ENCODE measurements at places on chromosomes 12 and 14. TPM values are rescaled to one million over a fixed set of nuclear protein-coding genes. Genes with fewer than 3 reads are reported as not detected.

PIK3C2G gene
- total RNA-seq, result not detected

DNA sequence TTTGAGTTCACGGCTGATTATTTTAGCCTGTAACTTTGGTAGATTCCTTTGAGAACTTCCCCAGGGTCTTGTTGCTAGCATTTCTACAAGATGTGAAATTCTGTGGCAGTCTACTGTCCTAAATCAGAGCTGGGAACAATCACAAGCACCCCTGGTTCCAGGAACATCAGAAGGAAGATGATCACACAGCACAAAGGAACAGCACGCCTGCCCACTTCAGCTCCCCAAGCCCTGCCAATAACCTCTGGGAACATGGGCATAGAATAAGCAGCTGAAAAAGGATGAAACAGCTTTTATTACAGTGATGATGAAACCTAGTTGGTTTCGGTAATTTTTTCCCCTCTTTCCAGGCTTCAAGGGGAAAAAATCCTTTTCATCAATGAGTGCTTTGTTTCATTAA is 12.3 kb downstream of the GPR19 start:
- DNase-seq, result no peak

- no peak for DNase-seq
Observed at GRCh38 chr12:18145924-18146323, 55.9 kb upstream of the RERGL start.

- DNase-seq, result peak; percentile 56
Observed at GRCh38 chr14:20631880-20632389, 9.6 kb downstream of the OR6S1 start.

DNA sequence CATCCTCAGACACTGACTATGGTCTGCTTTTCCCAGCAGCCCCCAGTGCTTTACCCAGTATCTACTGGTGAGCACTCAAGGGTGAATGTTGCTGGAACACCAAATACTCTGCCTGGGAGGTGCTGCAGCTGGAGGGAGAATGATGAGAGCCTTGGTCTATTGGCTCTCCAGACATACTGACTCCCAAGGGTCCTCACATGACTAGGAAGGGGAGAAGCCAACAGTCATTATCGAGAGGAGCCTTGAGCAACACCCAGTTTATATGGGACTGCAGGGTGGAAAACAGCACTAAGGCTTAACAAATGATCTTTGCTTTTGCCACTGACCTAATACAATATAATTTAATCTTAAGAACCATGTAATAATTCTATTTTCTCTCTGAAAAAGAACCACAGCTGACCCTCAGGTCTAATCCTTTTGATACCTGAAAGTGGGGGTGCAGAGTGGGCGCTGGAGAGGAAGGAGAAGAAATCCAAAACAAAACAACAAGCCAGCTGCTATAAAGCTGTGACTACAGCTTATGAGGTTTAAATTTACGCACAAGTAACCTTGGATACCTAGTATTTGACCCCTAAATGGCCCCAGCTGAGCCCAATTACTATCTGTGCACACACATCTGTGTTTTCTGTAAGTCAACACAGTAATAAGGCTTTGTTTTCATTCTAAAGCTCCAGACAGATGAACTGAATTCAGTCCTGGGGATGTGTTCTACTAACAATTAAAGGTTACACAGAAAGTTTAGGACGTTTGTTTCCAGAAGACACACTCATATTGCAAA is 107.8 kb upstream of the GRIP1 start:
- DNase-seq, result no peak

GRCh38 chr12:81181691-81182090 is 103.8 kb downstream of the ACSS3 start:
- no peak for DNase-seq

DNA sequence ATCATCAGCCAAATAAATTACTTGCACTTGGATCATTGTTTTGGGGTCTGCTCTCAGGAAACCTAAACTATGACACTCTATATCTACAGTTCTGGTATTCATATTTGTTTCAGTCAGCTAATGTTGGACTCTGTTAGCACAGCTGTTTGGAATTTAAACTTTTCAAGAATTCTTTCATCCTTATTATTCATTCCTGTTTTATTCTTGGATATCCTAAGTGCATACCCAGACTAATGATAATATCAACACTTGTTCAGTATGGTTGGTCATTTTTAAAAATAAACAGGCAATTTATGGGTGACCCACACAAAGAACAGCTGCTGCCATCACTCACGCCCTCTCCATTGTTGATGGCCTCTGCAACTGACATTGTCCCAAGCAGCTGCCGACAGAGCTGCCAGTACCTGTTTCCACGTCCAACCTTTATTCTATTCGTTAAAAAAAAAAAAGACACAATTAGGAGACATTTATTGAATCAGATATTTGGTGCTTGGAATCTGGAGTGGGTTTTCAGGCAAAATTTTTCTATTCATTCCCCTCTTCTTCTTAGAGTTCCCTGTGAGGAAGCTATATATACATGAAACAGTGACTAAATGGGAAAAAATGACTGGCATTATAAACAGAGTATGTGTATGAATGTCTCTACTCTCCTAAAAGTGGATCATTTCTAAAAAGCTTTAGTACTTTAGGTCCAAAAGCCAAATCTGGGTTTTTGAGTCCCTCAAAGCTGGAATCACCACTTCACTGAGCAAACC is 252.1 kb upstream of the NAV3 start:
- peak; percentile 66 for DNase-seq

DNA sequence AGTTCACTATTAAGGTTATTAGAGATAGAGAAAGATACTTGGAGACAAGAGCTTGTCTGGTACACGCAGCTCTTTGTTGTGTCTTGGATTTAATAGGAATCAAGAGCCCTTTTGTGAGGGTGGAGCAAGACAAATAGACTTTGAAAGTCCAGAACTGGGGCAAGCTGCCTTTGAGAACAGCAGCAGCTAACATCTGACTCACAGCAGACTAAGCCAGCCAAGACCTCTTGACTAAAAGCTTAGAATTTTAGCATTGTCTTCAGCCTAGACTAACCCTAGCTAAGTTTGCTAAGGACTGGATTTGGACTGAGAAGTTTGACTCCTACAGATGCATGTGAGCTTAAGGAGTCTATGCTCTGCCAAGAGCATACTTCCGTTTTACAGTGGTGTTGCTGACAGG is 201.9 kb upstream of the RBM19 start:
- peak; percentile 48 for DNase-seq

GRCh38 chr14:63542231-63542999 is 762 bp downstream of the PPP2R5E start:
- DNase-seq, result no peak

DNA sequence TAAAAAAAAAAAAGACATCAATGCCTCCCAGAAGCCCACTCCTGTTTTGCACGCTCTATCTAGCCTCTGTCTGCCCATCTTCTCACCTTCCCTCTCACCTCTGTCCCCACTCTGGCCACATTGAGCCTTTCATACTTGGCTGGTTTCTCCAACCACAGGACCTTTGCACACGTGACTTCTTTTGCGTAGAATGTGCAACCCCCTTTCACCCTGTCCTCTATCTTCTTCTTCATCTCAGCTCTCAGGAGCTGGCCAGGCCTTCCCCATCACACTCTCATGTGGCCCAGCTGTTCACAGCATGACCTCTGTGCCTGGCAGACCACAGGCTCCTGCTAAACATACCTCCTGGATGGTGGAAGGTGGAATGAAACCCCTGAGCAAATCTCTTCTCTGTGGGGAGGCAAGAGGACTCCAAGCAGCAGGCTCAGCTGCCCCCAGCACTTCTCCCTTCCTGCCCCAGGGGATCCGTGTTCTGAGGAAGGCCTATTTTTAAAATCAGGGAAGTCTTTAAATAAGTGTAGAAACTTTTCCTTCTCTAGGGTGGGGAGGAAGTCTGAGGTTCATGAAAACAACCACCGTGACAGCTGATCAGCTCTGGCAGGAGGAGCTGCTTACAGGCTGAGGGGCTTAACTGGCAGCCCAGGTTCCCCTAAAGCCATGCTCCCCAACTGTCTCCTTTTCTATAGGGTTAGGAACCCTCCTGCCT is 11.6 kb downstream of the HVCN1 start:
- DNase-seq, result no peak

SPIC gene
- not detected for total RNA-seq

DNA sequence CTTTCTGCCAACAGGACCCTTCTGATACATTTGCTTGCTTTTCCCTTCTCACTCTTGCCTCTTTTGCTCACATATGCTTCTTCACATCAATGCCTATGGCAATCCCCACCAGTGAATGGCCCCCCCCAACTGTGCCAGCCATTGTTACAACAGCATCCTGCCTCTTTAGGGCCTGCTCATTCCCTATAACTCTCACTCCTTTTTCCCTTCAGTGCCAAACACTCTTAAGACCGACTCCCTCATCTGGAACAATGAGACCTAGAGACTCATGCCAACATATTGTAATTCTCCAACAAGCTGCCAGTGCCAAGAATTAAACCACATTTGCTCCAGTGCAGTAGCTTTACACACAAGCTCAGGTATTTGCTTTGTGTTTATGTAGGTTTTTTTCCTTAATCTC is 189.0 kb downstream of the SOX5 start:
- no peak for DNase-seq

TAS2R8 gene
- total RNA-seq, result not detected

UBE3B gene
- 18.8 TPM for total RNA-seq

DNA sequence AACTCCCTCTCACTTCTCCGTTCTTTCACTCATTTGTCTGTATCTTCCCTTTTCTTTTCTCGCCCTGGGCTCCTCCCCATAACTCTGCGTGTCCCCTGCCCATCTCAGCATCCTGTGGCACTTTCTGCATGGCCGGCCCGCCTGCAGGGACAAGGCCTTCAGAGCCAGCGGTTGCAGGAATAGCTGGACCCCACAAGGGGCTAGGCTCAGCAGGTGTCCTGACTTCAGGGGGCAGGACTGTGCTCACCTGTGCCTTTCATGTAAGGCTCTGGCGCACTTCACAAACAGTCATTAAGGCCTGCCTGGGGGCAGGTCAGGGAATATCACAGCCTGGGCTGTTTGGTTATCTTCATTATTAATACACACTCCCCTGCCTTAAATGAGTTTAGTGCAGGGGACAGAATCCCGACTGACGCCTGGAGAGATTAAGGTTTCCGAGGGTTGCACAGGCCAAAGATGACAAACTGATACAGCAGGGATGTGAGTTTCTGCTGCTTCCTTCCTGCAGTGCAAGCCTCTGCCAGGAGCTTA is 768.8 kb upstream of the TBX3 start:
- DNase-seq, result no peak

SERPINA10 gene
- not detected for total RNA-seq

DNA sequence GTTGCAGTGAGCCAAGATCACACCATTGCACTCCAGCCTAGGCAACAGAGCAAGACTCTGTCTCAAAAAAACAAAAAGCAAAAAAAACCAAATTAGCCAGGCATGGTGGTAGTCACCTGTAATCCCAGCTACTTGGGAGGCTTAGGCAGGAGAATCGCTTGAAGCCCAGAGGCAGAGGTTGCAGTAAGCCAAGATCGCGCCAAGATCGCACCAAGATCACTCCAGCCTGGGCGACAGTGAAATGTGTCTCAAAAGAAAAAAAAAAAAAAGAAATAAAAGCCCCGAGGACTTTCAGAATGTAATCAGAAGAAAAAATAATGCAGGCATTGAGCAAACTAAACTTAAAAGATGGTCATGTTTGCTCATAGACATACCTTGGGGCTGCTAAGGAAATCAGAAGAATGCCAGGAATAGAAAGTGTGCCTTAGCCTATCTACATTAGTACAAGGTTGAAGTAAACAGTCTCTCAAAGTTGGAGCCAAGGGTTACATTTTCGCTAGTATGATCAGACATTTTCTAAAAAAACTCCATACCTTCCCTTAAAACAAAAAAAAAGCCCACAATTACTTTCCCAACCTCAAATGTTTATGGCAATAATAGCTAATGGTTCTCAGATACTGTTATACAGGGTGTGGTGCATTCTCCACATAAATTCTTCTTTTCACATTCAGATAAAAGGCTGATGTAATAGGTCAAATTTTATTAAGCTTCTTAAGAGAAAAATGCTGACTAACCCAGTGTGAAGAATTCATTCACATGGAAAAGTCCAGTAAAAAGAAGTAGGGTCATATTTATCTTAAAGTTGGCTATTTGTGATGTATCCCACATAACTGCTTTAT is 15.8 kb downstream of the DTD2 start:
- peak; percentile 72 for DNase-seq

- DNase-seq, result no peak
Observed at GRCh38 chr12:122837306-122838265, 2.3 kb downstream of the HIP1R start.

GRCh38 chr12:48924617-48925303 is 532 bp downstream of the FKBP11 start:
- peak; percentile 46 for DNase-seq

SIX4 gene
- total RNA-seq, result 42.7 TPM

KCNJ8 gene
- 13.9 TPM for total RNA-seq

DNA sequence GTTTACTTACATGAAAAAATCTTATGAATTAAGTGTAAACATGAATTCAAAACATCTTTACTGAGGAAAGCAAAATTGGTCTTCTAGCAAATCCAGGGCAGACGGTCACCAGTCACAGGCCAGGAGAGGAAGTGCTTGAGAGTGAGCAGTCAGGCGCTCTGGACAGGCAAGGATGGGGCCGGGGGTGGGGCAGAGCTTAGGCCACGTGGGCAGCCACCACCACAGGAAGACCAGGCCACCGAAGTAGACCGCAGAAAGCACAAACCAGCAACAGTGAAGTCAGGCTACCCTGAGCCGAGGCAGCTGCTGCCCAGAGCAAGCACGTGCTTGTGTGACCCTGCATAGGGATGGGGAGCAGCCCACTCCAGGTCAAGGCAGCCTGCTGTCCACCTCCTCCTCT is 33.5 kb downstream of the SLC6A12 start:
- DNase-seq, result peak; percentile 58

GRCh38 chr14:77830692-77831091 is 30.8 kb downstream of the ADCK1 start:
- DNase-seq, result no peak

GPR132 gene
- total RNA-seq, result under 0.01 TPM

NRXN3 gene
- total RNA-seq, result 4.8 TPM

GRCh38 chr12:82436354-82436753 is 78.0 kb downstream of the METTL25 start:
- DNase-seq, result no peak

PTPN21 gene
- total RNA-seq, result 11.4 TPM

- no peak for DNase-seq
Observed at GRCh38 chr14:25097120-25097519, 47.2 kb upstream of the STXBP6 start.

- DNase-seq, result peak; percentile 97
Observed at GRCh38 chr14:103372552-103373304, 12.5 kb upstream of the MARK3 start.

TPH2 gene
- total RNA-seq, result not detected

DNA sequence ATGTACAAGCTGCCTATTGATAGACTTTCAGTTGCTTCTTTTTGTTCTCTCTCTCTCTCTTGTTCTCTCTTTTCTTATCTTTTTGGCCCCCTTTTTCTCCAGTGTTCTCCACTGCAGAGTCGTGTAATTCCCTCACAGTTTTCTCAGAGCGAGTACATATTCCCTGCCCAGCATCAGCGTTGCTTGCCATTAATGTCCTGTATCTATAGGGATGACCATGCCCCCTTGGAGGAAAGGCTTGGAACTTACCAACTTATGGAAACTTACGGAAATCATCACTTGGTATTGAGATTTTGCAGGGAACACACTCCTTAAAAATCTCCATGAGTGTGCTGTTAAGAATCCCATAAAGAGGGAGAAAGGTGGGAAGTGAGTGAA is 14.3 kb upstream of the COL2A1 start:
- DNase-seq, result no peak

All from IMR-90 (cell line).